ENCODE measurements at places on chromosomes 2 and 18.

GRCh38 chr2:19649785-19650380 lies 251.9 kb downstream of the TTC32 start:
- DNase-seq, result no peak

- DNase-seq, result no peak
These were observed 1600.0 kb upstream of the ACVR2A start for GRCh38 chr2:146244830-146245229.

DNA sequence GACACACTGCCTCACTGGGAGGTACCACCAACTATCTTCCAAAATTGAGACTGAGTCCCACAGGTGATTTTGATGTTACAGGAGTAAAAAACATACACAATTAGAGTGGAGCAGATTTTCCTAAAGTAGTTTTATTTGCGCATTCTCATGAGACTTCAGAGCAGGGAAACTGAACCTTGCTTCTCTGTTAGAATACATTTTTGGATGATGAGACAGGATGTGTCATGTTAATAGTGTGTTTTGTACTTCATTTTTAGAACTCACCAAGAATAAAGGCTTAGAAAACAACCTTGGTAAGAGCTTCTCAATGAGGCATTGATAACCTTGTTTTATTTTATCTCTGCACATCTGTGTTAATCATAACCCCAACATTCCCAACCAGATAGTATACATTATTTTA lies 310.2 kb upstream of the GALNT5 start:
- no peak for DNase-seq

GRCh38 chr2:120634533-120634932 lies 101.1 kb upstream of the GLI2 start:
- DNase-seq, result no peak

- no peak for DNase-seq
These were observed 76.7 kb downstream of the TGIF1 start for GRCh38 chr18:3526421-3527354.

DNA sequence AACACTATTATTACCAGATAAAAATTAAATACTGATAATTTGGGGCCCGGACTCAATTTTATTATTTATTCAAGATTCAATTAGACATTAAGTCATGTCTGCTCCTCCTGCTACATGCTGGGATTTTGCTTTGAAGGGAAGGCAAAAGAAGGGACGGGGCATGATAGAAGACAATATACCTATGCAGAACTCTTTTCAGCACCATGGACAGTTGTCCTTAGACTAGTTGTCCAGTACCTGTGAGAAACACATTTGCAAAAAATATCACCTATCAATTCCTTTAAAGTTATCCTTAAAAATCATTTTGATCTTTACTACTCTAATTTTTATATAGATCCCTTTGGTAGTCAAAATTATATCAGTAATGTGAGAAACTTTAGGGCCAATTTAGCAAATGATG lies 100.2 kb upstream of the SULT1C3 start:
- no peak for DNase-seq

DNA sequence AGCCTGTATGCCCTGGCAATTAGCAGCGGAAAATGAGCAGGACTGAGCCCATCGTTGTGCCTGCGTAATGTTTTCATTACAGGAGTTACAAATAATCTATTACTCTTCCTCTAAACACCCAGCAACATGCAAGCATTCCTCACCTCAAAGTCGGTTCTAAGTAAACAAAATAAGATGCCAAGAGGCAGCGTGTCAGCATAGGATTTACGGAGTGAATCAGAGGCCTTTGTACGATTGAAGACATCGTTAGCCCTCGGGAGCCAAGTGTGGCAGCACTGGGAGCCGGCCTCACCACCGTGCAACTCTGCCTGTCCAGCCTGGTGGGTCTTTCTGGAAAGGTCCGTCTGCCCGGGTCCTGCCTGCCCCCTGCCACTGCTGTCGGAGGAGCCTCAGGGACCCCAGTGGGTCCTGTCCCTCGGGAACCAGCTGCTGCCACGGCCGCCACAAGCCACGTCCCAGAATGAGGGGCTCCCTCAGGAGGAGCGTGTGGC lies 80.1 kb upstream of the CTDP1 start:
- no peak for DNase-seq

DNA sequence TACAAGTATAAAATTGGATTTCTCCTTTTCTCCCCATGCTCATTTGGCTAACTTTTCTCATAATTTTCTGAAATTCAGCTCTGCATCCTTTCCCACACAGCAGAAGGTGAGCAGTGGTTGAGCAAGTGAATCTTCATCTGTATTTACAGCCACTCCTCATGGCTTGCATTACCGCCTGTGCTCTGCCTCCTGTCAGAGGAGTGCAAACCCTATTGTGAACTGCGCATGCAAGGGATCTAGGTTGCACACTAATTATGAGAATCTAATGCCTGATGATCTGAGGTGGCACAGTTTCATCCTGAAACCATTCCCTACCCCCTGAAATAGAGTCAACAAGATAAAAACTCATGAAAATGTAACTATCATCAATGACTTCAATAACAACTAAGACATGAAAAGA lies 20.0 kb downstream of the ME2 start:
- DNase-seq, result no peak

DNA sequence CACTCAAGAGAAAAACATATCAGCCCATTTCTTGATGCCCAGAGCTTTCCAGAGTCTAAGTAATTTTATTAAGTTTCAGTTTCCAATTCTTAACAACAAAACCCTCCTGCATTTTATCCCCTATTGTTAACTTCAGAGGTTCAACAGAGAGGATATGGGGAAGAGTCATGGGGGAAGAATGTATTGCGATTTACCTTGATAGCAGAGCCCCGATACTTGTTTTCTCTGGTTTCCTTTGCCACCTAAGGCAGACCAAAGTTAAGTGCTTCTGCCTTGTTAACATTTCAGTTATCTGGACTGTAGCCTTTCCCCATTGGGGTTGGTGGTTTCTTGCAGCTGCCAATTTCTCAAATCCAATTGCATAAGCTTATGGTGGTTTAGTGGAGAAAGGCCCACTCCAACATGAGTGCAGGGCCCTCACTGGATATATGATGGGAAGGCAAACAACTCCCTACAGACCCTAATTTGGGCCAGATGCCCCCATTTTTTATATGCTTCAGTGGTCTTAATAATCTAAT lies 82.0 kb upstream of the ITGB6 start:
- DNase-seq, result no peak

All from stimulated activated CD4-positive, alpha-beta T cell treated with anti-CD3 and anti-CD28 coated beads, Interleukin-1b, Interleukin-23, amount 100 ng/mL, for 24 hours (primary cell).